ENCODE measurements at places on chromosomes 7 and 10.

GRCh38 chr7:130458257-130458656, 17.4 kb upstream of the CEP41 start:
- no peak for DNase-seq

DNA sequence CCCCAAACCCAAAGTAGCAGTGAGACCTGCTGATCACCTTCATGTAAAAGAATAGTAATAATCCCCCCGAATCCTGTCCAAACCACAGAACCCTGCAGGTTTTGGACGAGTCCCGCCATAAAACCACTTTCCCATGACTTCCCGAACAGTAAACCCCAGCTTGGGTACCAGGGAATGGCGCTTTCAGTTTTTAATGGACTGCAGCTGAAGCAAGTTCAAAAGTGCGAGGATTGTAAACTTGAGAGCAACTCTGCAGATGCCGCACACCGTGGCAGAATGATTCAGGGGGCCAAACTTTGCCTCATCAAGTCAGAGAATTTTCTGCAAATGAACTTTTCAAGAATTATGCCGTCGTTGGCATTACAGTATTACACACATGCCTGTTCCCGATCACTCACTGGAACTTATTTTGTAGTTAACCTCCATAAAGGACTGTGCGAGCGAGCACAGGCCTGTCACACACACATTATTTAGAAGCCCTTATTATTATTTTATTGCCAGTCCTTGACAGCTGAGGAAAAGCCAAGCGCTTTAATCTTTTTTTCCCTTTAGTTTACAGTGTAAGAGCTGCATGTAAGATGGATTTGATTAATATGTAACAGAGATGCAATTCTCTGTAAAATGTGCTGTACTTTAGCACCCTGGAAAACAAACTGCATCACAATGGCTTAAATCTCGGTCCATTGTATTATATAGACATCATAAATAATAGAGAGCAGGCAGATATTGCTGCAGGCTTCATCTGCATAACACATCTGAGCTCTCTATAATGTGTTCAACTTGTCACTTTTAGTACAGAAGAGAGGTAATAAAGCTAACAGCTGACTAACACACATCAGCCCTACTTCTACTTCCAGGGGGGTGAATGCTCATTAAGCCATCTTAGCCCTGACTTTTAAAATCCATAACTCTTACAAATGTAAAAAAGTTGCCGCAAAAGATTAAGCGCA, 493.5 kb upstream of the GALNT17 start:
- DNase-seq: no peak

- DNase-seq: no peak
These were observed 127.9 kb downstream of the TCERG1L start for GRCh38 chr10:131183546-131184045.

- peak; percentile 83 for DNase-seq
These were observed at the start of gene CAV2 for GRCh38 chr7:116499168-116500077. Gene CAV2 (plus strand): TSS chr7:116499738. CDS start chr7:116499782, 44 bp downstream.

- no peak for DNase-seq
These were observed 25.9 kb downstream of the RGS10 start for GRCh38 chr10:119516381-119517234.

- no peak for DNase-seq
These were observed 588.2 kb upstream of the KCND2 start for GRCh38 chr7:119684763-119685162.

DNA sequence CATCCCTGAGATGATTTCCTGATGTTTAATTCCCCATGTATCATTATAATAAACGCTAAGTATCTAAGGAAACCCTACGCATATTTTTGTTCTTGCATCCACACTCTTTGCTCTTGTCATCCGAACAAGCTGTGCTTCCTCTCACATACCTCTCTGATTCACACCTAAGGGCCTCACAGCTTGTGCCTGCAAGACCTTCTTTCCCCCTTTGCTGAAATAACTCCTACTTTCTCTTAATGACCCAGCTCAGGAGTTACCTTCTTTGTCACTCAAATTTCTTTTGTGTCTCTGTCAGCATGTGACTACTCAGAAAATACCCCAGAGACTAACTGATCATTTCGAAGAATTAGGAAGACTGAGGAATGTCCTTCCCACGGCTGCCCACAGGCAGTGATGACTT, 209.3 kb upstream of the IMMP2L start:
- DNase-seq: no peak

Data from left lobe of liver (tissue), 2 donors.